Left lung (tissue), 14 donors: ENCODE measurements at places on chromosomes 4 and X. TPM values are rescaled to one million over a fixed set of nuclear protein-coding genes. Genes with fewer than 3 reads are reported as not detected.

DNA sequence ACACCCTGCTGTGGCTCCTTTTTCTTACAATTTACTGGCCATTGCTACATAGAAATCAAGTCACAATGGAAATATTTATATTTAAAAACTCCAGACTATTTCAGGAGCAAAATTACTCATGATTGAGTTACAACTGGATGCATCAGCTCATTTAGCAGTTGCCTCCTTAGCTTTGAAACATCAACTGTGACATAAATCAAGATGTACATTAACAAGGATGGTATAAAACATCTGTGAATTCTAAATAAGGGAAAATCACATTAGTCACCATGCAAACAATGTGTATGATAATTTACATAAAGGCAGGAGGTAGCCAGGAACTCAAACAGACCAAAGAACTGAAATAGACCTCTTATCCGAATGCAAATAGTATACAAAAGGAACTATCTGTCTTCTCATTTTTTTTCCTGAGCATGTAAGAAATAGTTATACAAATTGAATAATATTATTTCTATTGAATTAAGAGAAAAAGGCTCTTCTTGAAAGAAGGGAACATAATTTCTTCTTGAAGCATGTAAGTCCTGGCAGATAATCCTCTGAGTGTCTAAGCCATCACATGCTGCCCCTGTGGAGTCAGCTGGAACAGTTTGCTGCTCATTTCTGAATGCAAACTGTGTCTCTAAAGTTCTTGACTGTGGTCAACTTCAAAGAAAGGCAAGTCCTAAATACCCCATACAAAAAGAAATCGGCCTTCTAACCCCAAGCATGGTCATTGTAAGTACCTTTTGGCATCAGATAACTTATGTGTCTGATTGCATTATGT is 151.2 kb downstream of the NAA11 start:
- H3K27ac ChIP-seq: no peak overlapping the region
- no peak for DNase-seq
- H3K4me3 ChIP-seq: no peak overlapping the region
- H3K4me1 ChIP-seq: no peaks in the 10 kb centered on the region
- H3K27me3 ChIP-seq: no peaks in the 10 kb centered on the region

- no peaks in the 10 kb centered on the region for H3K27me3 ChIP-seq
- H3K4me3 ChIP-seq: no peak overlapping the region
- no peaks in the 10 kb centered on the region for H3K4me1 ChIP-seq
- DNase-seq: no peak
- H3K27ac ChIP-seq: peak overlapping the region; percentile 68
Observed at GRCh38 chr4:139658586-139659382, 6.8 kb upstream of the MGST2 start.

DNA sequence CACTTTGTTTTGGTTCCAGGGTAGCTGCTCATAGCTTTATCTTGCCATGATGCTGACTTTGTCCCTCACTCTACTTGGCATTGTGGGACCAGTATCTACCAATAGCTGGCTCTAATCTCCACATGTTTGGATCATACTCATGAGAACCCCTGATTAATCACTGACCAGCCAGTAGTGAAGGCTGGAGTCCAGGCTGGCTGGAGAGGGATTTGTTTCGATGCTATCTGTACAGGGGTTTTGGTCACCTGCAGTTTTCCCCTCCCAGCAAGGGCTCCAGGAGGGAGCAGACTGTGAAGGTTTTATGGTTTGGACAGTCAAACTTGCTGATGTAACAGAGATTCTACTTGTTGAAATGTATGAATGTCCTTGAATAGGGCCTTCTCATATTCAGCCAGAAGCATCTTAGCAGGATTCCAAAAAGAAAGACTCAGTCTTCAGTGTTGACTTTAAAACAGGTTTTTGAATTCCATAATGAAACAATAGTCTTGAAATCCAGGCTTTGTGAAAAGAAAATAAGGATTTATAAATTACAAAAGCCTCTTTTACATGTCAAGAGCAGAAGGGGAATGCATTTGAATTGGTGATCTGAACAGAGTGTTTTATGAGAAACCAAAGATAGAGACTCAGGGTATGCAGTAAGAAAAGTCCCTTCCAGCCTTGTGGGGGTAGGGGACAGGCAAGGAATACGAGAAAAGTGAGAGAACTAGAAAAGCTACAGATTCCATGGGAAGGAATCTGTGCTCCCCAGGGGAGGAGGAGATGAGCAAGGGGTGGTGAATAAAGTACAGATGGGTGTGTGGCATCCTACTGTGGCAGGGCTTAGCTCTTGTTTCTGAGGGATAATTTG is 103.1 kb upstream of the SHISA3 start:
- H3K36me3 ChIP-seq: no peaks in the 10 kb centered on the region
- H3K27ac ChIP-seq: no peak overlapping the region
- no peak for DNase-seq

- H3K27ac ChIP-seq: no peak overlapping the region
- H3K4me1 ChIP-seq: peaks cover 11% of the 10 kb centered on the region
- H3K36me3 ChIP-seq: peaks cover 84% of the 10 kb centered on the region
- no peak overlapping the region for H3K4me3 ChIP-seq
Observed at GRCh38 chr4:84669201-84669600, 86.3 kb downstream of the CDS1 start.

GRCh38 chrX:11386001-11386523 is 92.8 kb downstream of the AMELX start:
- H3K27me3 ChIP-seq: peaks cover 3% of the 10 kb centered on the region
- DNase-seq: no peak
- no peak overlapping the region for H3K27ac ChIP-seq
- no peaks in the 10 kb centered on the region for H3K36me3 ChIP-seq
- no peak overlapping the region for H3K4me3 ChIP-seq

GRCh38 chr4:16707874-16708273 is 190.6 kb downstream of the LDB2 start:
- no peaks in the 10 kb centered on the region for H3K36me3 ChIP-seq
- no peaks in the 10 kb centered on the region for H3K4me1 ChIP-seq
- H3K27me3 ChIP-seq: no peaks in the 10 kb centered on the region
- DNase-seq: no peak

- no peaks in the 10 kb centered on the region for H3K36me3 ChIP-seq
- no peak overlapping the region for H3K27ac ChIP-seq
- no peak for DNase-seq
- H3K4me3 ChIP-seq: no peak overlapping the region
- H3K4me1 ChIP-seq: no peaks in the 10 kb centered on the region
Observed at GRCh38 chrX:2576793-2577192, 76.0 kb upstream of the DHRSX start.

GRCh38 chrX:151920530-151920929 is 7.8 kb downstream of the MAGEA4 start:
- no peaks in the 10 kb centered on the region for H3K4me1 ChIP-seq
- no peak overlapping the region for H3K4me3 ChIP-seq
- H3K27me3 ChIP-seq: no peaks in the 10 kb centered on the region
- no peak for DNase-seq

DNA sequence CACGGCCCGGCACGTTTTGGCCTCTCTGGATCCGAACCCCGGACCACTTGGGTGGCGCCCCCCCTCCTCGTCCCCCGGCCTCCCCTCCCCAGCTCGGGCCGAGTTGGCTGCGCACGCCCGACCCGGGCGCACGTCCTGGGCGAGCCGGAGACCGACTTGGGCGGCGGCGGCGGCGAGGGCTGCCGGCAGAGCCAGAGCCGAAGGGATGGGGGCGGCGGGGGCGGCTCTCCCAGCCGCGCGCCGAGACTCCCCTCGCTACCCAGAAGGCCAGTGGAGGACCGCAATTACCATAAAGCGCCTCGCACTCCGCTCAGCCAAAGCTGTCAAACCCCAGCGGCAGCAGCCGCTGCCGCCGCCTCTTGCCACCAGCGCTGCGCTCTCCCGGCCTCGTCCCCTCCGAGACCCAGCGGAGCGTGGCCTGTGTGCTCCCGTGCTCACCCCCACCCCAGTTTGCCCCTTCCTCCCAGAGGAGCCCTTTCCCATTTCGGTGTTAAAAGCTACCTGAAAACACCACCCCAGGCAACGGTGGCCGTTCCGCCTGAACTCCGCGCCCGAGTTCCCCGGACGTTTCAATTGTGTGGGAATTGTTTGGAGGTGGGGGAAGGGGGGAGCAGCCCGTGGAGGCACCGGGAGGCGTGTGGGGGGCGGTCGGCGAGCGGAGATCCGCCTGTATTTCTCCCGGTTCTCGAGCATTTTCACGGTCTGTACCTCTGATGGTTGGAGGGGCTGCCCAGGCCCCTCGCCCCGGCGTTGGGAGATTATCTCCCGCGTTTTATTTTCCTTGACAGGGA is 701 bp upstream of the BCOR start:
- H3K27ac ChIP-seq: peak overlapping the region; percentile 83
- no peaks in the 10 kb centered on the region for H3K36me3 ChIP-seq
- peak overlapping the region; percentile 61 for H3K4me3 ChIP-seq
- H3K4me1 ChIP-seq: peaks cover 28% of the 10 kb centered on the region

- no peak for DNase-seq
- no peaks in the 10 kb centered on the region for H3K36me3 ChIP-seq
- H3K4me3 ChIP-seq: no peak overlapping the region
- no peaks in the 10 kb centered on the region for H3K27me3 ChIP-seq
Observed at GRCh38 chr4:40857956-40858355, 108.2 kb downstream of the NSUN7 start.

DNA sequence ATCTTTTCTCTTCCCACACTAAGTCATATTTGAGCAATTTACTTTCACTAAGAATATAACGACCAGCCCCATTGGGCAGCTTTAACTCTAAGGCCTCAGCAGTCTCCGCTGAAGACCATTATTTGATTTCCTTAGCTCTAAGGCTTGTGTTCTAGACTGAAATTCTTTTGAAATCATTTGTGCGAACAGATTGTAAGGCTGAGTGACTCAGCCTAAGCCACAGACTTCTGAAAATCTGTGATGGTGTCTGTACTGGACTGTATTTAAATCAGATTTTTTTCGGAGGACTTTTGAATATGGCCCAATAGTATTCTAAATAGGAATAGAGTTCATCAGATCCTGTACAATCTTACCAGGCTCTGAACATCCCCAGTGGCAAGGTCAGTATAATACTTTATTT is 150.3 kb upstream of the TECRL start:
- H3K27me3 ChIP-seq: no peaks in the 10 kb centered on the region
- H3K27ac ChIP-seq: no peak overlapping the region
- H3K36me3 ChIP-seq: no peaks in the 10 kb centered on the region
- no peak for DNase-seq

DNA sequence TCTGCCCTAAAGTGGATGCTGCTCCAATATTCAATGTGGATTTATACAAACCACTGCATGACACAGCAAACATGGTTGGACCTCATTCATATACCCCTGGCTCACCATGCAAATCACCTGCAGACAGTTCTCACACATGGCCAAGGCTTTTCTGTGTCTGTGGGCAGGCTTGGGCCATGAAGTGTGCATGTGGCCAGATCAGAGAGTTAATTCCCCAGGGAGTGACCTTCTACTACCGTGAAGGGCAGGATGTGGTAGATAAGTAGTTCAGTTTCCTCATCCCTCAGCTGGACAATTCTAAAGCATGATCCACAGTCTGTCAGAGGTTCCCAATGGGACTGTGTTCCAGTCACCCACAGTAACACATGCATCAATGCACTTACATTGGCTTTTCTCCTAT is 24.6 kb upstream of the BCLAF3 start:
- no peaks in the 10 kb centered on the region for H3K27me3 ChIP-seq
- DNase-seq: no peak
- H3K4me1 ChIP-seq: no peaks in the 10 kb centered on the region
- no peak overlapping the region for H3K27ac ChIP-seq

GRCh38 chr4:65918212-65918611 is 247.9 kb upstream of the EPHA5 start:
- H3K27me3 ChIP-seq: no peaks in the 10 kb centered on the region
- H3K27ac ChIP-seq: no peak overlapping the region
- no peak for DNase-seq
- no peaks in the 10 kb centered on the region for H3K4me1 ChIP-seq

- no peaks in the 10 kb centered on the region for H3K4me1 ChIP-seq
- H3K27me3 ChIP-seq: no peaks in the 10 kb centered on the region
- no peak overlapping the region for H3K4me3 ChIP-seq
- no peaks in the 10 kb centered on the region for H3K36me3 ChIP-seq
- H3K27ac ChIP-seq: no peak overlapping the region
Observed at GRCh38 chr4:89324671-89325070, 17.1 kb upstream of the GPRIN3 start.

- no peaks in the 10 kb centered on the region for H3K36me3 ChIP-seq
- DNase-seq: no peak
- H3K4me1 ChIP-seq: peaks cover 3% of the 10 kb centered on the region
- no peak overlapping the region for H3K27ac ChIP-seq
- H3K4me3 ChIP-seq: no peak overlapping the region
Observed at GRCh38 chr4:139852612-139853269, 187.1 kb downstream of the MGST2 start.

- H3K27ac ChIP-seq: no peak overlapping the region
- no peaks in the 10 kb centered on the region for H3K36me3 ChIP-seq
- H3K27me3 ChIP-seq: no peaks in the 10 kb centered on the region
- no peak overlapping the region for H3K4me3 ChIP-seq
Observed at GRCh38 chr4:18973296-18973695, 951.7 kb upstream of the LCORL start.

DNA sequence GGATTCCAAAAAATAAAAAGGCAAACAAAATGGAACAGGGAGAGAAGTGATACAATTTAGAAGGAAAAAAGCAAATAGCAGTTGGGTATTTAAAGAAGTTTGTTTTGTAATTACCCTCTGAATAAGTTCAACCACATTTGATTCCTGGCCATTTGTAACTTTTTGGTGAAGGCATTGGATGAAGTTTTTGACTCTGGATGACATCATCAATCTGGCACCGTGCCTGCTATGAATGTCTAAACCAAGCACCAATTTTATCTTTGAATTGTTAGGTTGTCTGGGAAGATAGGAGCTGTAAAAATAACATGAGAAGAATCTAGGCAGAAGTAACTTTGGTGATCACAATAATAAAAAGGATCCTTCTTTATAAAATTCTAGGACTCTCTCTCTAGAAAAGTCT is 29.5 kb downstream of the TMPRSS11A start:
- no peaks in the 10 kb centered on the region for H3K27me3 ChIP-seq
- no peaks in the 10 kb centered on the region for H3K4me1 ChIP-seq
- H3K36me3 ChIP-seq: no peaks in the 10 kb centered on the region

Gene SMIM31
- not detected for total RNA-seq

Gene CCDC120
- total RNA-seq: 9.7 TPM

Gene GC
- total RNA-seq: not detected

Gene SPRY1
- 95.5 TPM for total RNA-seq

Gene AFF2
- total RNA-seq: 10.2 TPM

Gene TMEM144
- total RNA-seq: 13.9 TPM

Gene DDX53
- total RNA-seq: not detected

Gene ASB11
- total RNA-seq: 0.13 TPM

Gene GRIA3
- 0.50 TPM for total RNA-seq

Gene CT55
- not detected for total RNA-seq

Gene GUCY1A1
- total RNA-seq: 92.7 TPM

Gene PAGE4
- not detected for total RNA-seq
